ENCODE measurements at places on chromosomes 13 and 19.

GRCh38 chr19:8335343-8336071 is 7.6 kb downstream of the KANK3 start:
- no peak for DNase-seq

GRCh38 chr19:44925114-44925891 is 10.9 kb downstream of the APOC1 start:
- DNase-seq = no peak

GRCh38 chr19:43820098-43820883 is 6.8 kb upstream of the ZNF283 start:
- no peak for DNase-seq

DNA sequence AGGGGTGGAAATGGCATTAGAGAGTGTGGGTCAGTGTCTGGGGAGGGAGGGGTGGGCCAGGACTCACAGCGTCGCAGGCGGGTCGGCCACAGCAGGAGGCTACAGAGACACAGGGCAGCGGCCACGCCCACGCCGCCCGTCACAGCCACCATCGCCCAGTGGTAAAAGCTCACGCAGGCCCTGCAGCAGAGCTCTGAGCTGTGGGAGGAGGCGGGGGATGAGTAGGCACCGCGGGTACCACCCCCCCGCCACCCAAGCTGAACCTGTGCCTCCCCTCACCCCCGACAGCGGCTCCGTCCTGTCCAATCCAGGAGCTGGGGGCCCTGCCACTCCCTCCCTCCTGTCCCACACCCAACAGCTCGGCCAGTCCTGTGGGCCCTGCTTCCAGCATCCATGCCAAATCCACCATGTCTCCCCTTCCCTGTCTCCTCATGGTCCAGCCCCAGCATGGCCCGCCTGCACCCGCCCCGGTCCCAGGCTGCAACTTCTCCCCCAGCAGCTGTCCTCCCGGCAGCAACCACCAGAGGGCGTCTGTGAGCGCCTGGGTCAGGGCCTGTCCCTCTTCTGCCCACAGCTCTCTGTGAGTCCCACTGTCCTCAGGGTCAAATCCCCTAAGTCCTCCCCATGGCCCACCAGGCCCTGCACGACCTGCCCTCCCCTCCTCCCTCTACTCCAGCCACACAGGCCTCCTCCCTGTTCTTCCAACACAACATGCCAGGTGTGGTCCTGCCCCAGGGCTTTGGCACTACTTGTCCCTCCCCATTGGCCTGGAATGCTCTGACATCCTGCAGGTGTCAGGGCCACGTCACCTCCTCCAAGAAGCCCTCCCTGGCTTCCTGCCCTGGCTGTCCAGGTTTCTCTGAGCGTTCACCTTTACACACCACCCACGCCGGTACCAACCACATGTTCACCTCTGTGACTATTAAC is 6.0 kb downstream of the TEKTIP1 start:
- peak; percentile 79 for DNase-seq

DNA sequence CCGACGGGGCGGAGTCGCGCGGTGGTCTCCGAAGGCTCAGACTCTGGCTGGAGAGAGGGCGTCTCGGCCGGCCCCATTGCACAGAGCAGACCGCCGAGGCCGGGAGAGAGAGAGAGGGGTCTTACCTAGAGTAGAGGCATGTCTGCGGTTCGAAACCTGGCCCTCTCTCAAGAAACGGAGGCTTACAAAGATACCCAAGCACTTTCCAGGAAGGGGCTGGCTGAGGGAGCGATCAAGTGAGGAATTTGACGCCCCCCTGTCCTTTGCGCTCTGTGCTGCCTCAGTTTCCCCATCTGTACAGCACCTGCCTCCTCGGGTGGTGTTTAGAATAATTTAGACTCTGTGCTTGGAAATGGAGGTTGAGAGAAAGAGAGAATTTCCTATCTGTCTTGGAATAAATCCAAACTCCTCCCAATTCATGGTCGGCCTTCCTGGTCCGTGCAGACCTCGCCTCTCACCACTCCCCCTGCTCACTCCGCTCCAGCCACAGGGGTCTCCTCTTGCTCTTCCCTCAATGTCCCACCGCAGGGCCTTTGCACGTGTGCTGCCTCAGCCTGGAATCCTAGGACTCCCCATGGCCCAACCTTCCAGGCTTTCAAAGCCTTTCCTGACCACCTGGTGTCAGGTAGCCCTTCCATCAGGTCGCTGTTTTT is 658 bp upstream of the ISOC2 start:
- DNase-seq = peak; percentile 73

DNA sequence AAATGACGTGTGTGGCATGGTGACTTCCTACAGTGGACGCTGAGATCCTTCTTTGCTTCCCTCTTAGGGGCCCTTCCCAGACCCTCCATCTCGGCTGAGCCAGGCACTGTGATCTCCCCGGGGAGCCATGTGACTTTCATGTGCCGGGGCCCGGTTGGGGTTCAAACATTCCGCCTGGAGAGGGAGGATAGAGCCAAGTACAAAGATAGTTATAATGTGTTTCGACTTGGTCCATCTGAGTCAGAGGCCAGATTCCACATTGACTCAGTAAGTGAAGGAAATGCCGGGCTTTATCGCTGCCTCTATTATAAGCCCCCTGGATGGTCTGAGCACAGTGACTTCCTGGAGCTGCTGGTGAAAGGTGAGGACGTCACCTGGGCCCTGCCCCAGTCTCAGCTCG is 5.2 kb downstream of the LAIR2 start:
- no peak for DNase-seq

GRCh38 chr13:112838842-112839117 is 130.2 kb upstream of the MCF2L start:
- no peak for DNase-seq

DNA sequence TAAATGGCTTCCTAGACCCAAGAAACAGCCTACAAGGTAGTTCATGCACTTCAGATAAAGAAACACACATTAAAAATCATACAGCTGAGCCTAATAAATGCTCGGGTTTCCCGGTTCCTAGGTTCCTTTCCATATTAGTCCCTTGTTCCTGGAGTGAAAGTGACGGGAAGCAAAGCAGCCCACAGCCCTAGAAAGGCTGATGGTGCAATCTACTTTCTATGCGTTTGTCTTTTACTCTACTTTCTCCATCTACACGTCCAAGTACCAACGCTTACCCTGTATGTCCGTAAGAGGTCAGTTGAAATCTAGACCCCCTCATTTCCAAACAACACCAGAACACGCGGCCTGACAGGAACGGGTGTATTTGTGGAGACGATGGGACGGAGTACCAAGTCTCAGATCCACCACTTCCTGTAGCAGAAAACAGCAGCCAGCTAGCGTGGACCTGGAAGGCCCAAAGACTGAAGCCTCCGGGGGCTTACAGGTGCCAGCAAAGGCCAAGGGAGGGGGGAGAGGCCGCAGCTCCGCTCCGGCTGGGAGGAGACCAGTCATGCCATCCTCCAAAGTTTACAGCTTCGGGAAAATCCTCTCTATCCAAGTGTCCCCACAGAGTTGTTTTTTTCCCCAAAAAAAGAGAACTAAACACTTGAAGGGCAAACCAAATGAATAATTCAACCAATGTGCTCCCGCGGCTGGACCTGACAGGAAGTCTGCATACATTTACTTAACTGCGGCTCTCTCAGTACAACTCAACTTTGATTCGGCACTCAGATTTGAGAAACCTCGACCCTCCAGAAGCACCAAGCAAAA is 34.1 kb downstream of the STK24 start:
- DNase-seq = no peak

DNA sequence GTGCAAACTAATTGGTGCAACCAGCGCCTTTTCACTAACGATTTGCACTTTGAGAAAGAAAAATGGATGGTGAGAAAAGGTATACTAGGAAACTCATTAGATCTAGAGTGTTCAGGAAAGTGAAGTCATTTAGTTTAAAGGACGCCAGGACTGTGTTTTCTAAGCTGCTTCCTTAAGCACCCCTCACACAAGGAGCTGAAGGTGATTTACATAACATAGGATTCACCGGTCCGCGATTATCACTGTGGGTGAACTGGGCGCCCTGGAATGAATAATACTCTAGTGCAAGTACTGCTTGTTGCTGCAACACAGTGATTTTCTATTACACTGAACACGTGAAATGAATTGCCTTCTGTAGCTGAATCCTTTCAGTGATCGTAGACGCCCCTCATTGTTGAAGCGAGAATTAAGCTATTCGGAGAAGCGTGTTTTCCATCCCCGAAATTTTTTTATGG is 2.6 kb upstream of the MAB21L1 start:
- DNase-seq = no peak

DNA sequence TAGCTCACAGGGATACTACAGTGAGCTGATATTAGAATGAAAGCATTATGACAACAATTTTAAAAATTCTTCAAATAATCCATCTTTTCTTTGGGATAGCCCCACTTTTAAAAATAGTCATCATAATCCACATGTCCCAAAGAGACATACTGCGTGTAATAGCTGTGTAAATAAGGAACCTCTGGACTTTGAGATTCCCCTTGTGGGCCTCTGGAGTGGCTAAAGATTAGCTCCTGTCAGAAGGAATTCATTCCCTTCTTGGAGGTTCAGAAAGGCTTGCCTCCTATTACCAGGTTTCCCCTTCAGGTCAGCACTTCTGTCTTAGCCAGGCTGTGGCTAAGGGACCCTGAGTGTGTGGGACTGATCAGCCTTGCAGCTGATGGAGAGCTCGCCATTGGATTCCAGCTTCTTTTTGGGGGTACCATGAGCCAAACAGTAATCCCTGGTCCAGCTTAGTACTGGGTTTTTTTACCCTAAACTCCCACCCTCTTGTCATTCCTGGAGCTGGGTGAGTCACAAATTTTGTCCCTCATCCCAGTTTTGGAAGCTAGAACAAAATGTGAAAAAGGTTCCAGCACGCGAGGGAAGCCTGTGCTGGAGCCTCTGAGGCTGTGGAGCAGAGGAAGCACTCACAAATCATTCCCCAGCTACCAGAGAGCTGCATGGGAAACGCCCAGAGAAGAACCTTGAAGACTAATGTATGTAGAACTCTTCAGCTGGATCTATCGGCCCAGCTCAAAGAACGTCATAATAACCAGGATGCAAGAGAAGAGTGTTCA is 96.7 kb downstream of the RNASEH2B start:
- DNase-seq = no peak

- DNase-seq = no peak
These were observed 110.9 kb downstream of the SACS start for GRCh38 chr13:23322353-23323336.

DNA sequence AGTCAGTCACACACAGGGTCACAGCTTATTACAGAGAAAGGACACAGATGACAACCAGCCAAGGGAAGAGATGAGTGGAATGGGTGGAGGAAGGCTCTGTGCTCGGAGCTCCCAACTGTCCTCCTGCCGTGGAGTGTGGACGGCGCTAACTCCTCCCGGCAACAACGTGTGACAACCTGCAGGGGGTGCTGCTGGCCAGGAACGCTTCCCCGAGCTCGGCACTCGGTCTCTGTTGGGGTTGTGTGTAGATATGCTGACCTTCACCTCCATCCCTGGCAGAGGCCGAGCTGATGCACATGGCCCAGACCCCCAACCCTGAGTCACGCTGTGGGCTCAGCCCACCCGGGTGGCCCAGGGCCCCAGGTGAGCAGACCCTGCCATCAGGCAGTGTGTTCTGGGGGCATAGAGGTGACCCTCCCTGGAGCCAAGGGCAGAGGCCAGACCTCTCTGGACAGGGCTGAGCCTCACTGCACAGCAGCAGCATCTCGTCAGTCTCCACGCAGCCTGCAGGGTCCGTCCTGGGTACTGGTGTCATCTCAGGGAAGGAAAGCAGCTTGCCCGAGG is 14.1 kb downstream of the ZNF444 start:
- DNase-seq = no peak

GRCh38 chr13:95106562-95106961 is 194.7 kb downstream of the ABCC4 start:
- no peak for DNase-seq

DNA sequence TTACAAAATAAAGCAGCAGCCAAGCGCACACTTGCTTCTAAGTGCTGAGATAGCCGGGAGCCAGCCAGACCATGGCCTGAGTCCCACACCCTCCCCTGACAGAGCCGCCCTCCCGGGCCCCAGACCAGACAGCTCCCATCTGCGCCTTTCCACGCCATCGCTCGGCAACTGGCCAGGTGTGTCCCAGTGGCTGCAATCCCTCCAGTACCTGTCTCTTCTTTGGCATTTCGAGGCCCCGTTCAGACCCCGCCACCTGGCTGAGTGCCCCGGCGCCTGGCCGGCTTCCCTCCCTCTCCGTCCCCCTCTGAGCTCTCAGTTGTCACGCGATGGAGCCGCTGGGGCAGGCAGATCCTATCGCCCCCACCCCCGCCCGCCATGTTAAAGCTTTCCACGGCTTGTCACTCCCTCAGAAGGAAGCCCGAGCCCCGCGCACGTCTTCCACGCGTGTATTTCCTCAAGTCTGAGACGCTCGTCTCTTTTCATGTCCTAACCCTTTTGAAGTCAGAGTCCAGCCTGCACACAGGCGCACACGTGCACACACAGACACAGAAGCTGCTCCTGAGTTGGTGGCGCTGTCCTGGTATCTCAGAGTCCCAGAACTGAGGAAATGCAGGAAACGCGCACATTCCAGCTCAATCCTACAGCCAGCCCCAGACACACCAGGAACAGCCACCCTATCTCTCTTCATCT is 7.9 kb downstream of the MLLT1 start:
- no peak for DNase-seq

DNA sequence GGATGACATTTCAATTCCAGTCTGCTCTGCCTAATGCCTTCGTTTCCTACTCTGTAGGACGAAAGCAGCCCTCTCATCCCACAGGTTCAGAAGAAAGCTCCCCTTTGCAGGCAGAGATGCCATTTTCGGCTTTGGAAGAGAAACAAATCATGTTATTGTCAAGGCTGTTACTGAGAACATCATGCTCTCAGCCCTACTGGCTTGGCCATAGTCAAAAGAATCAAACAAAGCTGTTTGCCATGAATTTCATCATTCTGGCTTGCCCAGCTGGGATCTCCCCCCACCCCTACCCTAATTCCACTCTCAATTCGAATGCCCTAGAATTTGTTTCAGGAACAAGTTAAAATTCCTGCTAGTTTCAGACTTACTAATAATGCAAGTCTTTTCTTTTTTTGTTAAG is 162.3 kb upstream of the SERP2 start:
- DNase-seq = no peak

DNA sequence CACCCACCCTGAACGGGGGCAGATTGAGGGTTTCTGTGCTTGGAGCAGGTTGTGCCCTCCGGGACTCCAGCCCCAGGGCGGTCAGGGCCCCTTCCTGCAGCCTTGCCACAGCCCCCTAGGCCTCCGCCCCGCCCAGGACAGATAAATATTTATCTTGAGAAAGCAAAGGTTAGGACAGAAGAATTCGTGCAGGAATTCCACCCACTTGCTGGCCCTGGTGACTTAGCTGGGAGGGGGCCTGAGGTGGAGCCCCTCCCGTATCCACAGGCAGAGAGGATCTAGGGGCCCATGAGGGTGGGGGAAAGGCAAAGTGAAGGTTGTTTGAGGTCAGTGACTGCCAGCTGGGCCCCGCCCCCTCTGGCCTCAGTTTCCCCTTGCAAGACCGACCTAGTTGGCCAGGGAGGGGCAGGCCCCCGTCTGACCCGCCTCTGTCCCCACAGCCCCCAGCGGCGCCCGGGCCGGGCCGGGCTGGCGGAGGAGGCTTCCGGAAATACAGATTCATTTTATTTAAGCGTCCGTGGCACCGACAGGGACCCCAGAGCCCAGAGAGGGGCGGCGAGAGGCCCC is 5.2 kb downstream of the MIDN start:
- no peak for DNase-seq

- DNase-seq = no peak
These were observed 5.7 kb upstream of the LRRC4B start for GRCh38 chr19:50573741-50574461.

All from hematopoietic multipotent progenitor cell treated with erythropoietin and hydrocortisone succinate and interleukin-3 and kit ligand, for 15 days (in vitro differentiated cells).